ENCODE measurements at places on chromosomes 4 and X.

GRCh38 chr4:139222215-139222614 lies 45.2 kb upstream of the ELF2 start:
- DNase-seq = no peak

DNA sequence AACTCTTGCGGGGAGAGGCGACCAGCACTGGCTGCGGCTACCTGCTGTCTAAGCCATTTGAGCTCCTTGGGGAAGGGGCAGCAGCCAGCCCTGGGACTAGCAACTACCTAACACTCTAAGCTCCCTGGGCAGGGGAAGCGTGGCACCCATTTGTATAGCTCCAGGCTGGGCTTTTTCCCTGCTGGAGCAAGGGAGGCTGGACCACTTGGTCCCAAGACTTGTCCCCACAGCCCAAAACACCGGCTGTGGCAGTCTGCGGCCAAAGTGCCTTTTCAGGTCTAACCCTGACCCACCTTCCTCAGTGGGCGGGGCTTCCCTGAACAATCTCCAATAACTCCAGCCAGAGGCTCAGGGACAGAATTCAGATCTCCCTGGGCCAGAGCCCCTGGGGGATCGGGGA lies 187.8 kb downstream of the NPNT start:
- DNase-seq = no peak

GRCh38 chrX:2989565-2989964 lies 16.8 kb upstream of the ARSH start:
- no peak for DNase-seq

DNA sequence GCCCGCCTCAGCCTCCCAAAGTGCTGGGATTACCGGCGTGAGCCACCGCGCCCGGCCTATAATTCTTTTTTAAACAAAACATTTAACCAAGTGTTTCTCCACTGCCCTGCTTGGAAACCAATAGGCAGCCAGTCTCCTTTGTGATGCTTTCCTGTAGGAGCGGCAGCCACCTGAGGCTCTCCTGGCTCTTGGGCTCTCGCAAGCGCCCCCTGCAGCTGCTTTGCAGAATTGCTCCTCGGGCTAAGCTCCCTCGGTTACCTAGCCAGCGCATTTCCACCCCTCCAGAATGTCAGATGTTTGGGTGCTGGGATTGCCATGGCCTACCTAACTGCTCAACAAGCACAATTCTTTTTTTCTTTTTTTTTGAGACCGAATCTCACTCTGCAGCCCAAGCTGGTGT lies 7.7 kb downstream of the S100P start:
- DNase-seq = no peak

GRCh38 chr4:109816894-109817293 lies 1.3 kb downstream of the GAR1 start:
- no peak for DNase-seq

DNA sequence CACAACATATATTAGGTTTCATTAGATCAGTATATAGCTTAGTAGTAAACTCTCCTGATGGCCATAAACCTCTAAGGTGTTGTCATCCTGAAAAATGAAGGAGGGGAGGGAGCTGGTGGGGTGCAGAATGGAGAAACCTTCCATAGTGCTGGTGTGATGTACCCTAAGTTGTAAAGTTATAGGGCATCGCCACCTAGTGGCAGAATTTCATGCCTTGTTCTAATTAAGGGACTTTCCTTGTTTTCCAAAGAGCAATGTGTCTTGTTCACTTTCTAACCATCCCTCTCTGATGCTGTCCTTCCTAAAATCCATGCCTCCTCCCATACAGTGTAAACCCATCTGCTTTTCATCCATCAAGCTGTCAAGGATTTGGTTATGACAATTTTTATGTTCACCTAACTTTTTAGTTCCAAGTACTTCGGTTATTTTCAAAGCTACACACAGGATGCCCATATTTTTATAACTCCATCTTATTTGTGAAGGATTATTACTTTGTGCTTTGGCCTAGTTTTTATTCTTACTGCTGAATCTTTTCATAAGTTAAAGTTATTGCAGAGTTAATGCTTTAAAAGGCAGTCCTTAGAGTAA lies 4.5 kb downstream of the NBDY start:
- no peak for DNase-seq

GRCh38 chr4:130922955-130923354 lies 1827.0 kb downstream of the C4orf33 start:
- DNase-seq = no peak

- DNase-seq = no peak
Measured at GRCh38 chr4:112190684-112191083, 40.9 kb upstream of the AP1AR start.

DNA sequence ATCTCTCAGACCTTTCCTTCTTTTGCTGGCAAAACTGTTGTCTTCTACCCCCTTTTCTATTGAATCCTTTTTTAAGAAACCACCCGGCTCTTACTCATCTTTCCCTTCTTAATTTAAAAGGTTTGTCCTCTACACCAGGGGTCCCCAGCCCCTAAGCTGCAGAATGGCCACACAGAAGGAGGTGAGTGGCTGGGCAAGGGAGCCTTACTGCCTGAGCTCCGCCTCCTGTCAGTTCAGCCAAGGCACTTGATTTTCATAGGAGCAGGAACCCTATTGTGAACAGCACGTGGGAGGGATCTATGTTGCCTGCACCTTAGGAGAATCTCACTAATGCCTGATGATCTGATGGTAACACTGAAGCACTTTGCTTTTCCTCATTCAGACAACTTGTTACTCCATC lies 726.3 kb upstream of the INTU start:
- no peak for DNase-seq

DNA sequence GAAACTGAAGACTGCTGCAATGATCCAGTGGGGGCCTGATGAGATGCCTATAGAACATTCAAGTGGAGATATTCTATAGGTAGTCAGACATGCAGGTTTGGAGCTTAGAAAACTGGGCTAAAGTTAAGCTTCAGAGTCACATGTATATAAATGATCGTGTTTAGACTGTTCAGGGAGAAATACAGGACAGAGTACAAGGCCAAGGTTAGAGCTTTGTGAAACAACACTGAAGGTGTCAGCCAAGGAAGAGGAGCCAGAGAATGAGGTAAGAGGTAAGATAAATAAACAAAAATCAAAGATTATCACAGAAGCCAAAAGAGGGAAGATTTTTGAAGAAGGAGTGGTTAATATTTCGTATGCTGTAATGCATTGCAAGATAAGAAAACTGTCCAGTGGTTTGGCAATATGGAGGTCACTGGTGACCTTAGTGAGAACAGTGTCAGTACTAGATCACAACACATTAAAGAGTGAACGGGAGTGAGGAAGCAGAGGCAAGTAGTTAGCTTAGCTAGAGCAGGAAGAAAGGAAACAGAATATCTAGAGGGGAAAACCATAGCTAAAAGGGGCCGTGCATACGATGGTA lies 58.0 kb upstream of the KLHL13 start:
- no peak for DNase-seq

- no peak for DNase-seq
Measured at GRCh38 chrX:152903589-152903988, 5.7 kb downstream of the ZNF185 start.

- DNase-seq = no peak
Measured at GRCh38 chr4:83731609-83732008, 195.7 kb downstream of the GPAT3 start.

- no peak for DNase-seq
Measured at GRCh38 chr4:125483278-125483677, 168.5 kb downstream of the FAT4 start.

DNA sequence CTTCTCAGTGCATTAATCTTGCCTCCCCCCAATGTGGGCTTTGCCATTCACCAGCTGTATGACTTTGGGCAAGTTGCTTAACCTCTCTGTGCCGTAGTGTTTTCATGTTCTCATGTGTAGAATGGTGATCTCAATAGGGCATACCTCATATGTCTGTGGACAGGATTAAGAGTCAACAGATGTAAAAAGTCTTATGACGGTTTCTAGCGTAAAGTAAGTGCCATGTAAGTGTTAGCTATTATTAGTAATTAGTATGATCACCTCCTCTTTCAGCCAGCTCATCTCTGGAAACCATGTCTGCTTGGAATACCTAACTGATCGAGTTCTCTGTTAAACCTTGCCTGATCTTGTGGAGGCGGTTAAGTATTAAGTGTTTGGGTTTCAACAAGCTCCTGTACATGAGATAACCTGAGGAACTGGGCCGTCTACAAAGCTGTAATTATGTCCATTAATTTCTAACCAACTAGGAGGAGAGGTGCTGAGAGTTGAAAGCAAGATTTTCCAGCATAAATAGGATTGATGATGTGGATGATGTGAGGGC lies 66.3 kb downstream of the TSC22D3 start:
- no peak for DNase-seq

DNA sequence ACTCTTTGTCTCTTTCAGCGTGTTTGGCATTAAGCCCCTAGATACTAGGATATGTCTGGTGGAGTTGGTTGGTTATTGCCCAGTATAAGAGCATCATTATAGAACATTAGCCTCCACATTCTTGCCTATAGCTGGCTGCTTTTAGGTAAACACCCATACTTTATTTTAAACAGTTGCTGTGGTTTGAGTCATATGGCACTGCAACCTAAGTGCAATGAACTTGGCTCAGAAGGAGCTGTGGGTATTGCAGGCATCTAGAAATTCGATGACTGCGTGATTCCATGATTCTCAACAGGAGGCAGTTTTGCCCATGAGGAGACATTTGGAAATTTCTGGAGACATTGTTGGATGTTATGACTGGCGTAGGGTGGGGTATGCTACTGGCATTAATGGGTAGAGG lies 49.5 kb downstream of the DCLK2 start:
- no peak for DNase-seq

DNA sequence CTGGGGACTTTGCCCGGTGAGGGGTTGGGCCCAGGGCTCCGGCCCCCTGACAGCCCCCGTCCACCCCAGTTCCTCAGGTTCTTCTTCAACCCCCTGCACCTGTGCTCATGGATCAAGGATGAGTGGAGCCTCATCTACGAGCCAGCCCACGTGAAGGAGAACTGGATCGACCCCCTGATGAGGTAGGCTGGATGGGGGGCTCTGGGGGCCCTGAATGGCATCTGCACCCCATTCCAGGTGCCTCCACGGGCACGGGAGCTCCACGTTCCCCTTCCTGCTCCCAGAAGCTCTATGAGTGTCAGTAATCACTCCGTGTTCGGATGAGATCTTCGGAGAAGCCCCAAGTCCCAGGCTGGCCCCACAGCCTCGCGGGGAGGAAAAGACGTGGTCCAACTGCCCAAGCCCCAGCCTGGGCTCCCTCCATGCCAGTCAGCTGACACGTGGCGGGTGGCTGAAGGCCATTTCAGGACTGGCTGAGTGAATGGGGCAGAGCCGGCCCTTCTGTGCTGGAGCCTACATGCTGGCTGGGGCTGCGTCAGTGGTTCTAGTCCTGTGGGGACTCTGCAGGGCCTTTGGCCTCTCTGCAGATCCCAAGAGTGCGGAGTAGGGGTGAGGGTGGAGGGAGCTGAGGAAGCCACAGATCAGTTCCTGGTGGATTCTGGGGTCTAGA lies 24.4 kb downstream of the CFAP99 start:
- no peak for DNase-seq

DNA sequence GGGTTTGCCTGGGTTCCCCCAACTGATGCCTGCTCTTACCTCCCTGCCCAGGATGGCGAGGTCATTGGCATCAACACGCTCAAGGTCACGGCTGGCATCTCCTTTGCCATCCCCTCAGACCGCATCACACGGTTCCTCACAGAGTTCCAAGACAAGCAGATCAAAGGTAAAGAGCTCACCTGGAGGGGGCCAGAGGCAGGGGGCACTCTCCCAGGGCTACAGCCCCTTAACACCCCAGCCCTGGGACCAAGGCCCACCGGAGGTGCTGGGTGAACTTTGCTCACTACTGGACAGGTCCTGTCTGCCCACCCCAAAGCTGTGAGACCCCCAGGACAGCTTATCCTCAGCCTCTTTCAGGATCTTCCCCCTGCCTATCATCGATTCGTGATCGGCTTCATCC lies 24.5 kb downstream of the HTRA3 start:
- no peak for DNase-seq

DNA sequence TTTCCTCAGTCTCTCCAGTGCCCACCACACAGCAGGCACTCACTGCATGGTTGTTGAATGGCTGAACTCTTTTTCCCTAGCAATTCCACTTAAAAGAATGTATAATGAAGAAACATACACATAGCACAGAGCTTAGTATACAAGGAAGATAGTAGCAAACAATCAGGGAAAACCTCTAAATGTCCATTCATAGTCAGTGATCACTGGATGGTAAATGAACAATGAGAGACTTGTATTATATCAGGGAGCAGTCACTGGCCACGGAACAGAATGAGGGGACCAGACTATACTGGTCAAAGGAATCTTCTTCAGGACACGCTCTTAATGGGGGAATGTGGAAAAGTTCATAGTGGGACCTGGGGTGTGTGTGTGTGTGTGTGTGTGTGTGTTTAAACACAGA lies 43.6 kb upstream of the FAM156A start:
- no peak for DNase-seq

DNA sequence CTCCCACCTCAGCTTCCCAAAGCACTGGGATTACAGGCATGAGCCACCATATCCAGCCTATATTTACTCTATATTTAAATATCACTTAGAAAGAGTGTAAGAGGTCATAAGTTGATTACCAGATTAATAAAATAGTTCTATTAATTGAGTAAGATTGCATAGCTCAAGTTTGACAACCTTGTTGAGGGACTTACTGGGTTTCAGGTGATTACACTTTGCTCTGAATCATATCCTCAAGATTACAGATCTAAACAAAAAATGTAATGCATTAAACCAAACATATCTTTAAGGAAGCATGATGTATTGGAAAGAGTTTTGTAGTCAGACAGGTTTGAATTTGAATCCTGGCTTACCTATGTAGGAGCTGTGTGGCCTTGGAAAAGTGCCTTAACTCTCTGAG lies 47.9 kb upstream of the IL13RA2 start:
- DNase-seq = no peak

DNA sequence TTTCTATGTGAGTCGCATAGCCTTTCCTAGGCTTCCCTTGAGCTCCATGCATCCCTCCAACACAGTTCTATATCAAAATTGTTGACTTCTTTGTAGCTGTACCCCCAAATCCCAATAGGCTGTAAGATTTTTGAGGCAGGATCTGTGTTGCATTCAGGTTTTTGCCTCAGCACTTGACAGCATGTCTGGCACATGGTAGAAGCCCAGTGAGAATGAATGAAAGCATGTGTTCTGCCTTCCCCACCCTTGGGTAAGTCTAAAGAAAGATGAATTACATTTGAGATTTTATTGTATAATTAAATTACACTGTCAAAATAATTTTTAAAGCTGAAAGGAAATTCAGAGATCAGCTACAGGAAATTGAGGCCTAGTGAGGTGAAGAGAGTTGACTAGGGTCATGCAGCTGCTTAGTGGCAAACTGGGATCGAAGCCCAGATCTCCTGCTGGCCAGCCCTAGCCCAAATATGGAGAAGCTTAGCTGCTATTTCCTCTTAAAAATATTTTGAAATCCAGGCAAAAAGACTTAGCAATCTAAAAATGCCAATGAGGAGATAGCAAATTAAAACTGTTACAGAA lies 122.5 kb downstream of the SPATA18 start:
- DNase-seq = no peak

- no peak for DNase-seq
Measured at GRCh38 chr4:159101988-159102621, 774 bp upstream of the RAPGEF2 start.

- no peak for DNase-seq
Measured at GRCh38 chr4:78706302-78706701, 69.8 kb upstream of the BMP2K start.
